ENCODE measurements at places on chromosomes 11 and 22.

- peak; percentile 88 for DNase-seq
Measured at GRCh38 chr11:116605543-116606459, 167.0 kb downstream of the BUD13 start.

GRCh38 chr11:3824714-3825472 lies 15.9 kb downstream of the RHOG start:
- DNase-seq = peak; percentile 74

- no peak for DNase-seq
Measured at GRCh38 chr11:1768141-1768469, 4.4 kb upstream of the CTSD start.

DNA sequence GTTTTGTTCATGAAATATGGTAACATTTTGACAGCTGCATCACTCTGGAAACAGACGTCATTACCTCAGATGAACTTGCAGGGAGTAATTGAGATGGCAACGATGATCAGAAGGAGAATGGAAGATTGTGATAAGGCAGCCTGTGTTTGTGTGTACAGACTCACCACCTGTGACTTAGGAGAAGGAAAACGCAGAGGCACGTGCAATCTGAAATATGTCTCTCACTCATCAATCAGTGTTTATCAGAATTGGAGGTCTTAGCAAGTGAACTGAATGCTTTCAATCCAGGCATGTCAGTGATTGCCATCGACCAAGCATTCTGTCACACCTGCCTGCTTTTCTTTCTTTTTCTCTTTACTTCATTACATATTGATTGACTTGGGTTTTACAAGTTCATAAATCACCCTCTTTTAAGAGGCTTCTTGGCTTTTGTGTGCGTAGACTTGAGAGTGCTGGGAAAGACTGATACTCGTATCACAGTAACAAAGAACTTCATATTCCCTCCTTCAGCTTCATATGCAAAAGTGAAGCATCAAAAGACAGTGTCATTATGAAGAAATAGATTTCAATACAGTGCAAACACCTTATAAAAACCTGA lies 24.6 kb downstream of the FAT3 start:
- no peak for DNase-seq

DNA sequence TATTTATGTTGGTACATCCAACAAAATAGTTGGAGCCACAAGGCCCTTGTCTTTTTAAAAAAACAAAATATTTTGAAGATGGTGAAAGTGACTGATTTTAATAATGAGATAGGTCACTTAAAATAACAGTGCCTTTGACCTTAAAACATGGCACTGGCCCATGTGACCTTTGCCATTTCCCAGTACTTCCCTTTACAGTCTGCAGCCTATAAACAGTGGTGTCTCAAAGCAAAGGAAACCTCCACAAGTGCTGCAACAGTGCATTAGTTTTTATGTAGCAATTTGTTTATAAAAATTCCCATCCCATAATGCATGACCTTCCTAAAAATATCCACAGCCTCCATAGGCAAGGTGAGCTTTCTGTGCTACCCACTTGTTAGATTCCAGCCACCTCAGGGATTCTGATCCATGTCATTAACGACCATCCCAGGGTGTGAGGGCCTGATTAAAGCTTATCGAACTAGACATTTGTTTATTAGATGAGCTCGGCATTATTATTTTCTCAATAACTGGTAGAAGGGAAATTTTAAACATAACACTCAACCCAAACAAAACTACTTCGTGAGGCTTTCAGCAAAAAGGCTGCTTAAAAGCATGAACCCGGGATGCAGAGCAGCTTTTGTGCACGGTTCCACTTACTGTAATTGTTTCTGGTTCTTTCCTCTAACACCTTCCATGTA lies 28.0 kb upstream of the CRKL start:
- DNase-seq = no peak

Data from Caco-2 (cell line).